Vagina (tissue), 2 donors: ENCODE measurements at places on chromosomes 4 and X.

DNA sequence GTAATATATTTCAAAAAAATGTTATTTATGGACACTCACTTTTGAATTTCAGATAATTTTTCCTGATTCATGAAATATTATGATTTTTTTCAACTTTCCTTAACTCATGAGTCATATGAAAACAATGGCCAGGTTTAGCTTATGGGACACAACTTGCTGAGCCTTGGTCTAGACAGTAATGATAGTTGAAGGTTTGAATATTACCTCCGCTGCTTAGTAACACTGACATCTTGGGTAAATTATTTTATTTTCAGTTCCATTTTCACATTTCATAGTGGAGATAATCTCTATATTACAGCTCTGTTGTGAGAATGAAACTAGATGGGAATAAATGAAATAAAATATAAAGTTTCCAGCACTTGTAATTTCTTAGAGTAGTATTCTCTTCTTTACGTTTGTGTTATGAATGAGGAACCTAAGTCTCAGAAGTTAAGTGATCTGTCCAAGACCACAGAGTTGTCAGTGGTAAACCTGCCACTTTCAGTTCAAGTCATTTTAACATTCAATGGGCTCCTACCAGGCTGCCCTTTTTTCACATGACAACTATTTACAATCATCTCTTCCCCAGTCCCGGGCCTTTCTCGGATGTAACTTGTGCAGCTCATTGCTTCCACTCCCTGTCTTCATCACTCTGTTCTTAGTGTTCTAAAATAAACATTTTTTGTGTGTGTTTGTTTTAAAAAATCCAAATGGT lies 46.8 kb upstream of the GC start:
- DNase-seq: no peak

GRCh38 chr4:150782921-150783320 lies 201.0 kb downstream of the MAB21L2 start:
- DNase-seq: no peak

GRCh38 chrX:48025561-48025960 lies 18.8 kb downstream of the SPACA5 start:
- peak; percentile 58 for DNase-seq

- no peak for DNase-seq
These were observed 540.2 kb upstream of the CT83 start for GRCh38 chrX:117002981-117003380.

DNA sequence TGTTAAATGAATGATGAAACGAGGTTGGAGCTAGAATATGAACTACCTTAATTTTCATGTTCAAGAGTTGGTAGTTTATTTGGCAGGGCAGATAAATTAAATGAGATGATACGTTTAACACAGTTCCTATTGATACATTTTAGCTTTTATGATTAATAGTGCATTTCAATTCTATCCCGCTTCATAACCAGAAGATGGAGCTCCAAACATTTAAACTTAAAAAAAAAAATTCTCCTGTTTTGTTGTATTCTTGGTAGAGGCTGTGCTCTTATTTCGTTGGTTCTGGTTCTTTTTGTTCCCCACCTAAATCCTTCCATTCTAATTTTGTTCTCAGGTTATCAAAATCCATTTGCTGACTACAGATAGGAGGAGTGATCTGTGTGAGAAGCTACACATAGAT lies 71.8 kb upstream of the PTPN13 start:
- DNase-seq: no peak

- DNase-seq: no peak
These were observed 37.7 kb downstream of the XG start for GRCh38 chrX:2789569-2789968.

- DNase-seq: no peak
These were observed 47.0 kb upstream of the SPRY1 start for GRCh38 chr4:123349421-123350190.

DNA sequence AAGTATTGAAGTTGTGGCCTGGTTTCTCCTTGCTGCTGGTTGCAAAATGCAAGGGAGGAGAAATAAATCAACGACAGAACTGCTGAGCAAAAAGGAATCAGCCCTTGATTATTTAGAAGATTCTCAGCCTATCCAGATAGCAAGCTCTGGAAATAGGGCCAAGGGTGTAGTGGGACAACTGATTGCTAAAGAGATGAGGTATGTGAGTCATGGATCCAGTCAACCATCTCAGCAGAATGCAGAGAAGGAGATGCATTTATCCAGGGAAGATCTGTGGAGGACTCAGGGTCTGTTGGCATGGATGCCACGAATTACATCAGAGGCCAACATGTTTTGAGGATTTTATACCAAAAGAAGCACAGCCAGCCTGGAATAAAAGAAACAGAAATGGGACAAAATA lies 36.7 kb downstream of the FOXR2 start:
- DNase-seq: no peak

DNA sequence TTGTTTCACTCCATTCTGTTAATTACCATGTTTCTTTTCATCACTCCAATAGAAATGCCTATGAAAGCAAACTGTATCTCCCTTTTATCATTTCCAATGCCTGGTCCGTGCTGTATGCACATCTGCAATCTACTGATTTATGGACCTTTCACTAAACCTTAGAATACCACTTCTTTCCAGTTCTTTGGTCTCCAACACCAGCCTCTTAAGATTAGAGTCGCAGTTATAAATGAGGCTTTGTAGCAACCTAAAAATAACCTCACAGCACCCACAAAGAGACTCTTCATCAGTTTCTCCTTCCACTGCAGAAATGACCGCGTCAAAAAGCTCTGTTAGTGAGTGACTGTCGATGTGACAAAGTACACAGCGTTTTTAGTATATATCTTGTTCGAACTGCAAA lies 282.6 kb downstream of the ADGRA3 start:
- no peak for DNase-seq

DNA sequence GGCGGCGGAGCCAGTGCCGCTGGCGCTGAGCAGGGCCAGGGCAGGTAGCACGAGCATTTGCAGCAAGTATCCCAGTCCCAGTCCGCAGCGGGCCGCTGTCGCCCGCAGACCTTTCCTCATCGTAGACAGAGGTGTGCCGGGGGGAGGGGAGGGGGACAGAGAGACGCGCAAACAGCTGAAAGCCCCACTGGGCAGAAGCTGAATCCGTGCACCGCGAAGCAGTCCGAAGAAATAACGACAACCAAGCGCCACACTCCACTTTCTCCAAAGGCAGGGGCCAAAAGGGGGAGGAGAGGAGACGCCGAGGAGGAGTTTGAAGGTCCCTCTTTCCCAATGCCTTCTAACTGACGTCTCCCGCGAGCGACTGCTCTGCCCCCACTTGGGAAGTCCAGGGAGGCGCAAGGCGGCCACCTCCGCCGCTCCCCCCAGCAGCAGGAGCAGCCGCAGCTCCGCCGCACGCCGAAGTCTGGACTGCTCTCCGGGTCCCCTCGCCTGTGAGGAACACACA lies at the start of gene UNC5C:
TSS of gene UNC5C (minus strand) at position 236 of the 508 bp plus-strand sequence.
- no peak for DNase-seq

GRCh38 chr4:40924793-40925117 lies 175.0 kb downstream of the NSUN7 start:
- DNase-seq: no peak

- DNase-seq: no peak
These were observed 26.5 kb downstream of the GALNT7 start for GRCh38 chr4:173195109-173195508.

DNA sequence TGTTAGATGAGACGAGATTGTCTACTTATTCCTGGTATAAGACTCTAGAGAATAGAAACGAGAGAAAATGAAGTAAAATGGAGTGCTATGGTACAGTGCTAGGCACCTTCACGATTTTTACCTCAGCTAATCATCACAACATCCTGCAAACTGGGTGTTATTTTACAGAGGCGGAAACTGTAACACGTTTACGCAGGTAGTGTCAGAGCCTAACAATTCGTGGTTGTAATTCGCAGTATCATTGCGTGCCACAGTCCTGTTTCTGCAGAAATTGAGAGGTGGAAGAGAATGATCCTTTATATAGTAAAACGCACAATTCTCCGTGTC lies 383 bp upstream of the TBC1D19 start:
- DNase-seq: no peak

DNA sequence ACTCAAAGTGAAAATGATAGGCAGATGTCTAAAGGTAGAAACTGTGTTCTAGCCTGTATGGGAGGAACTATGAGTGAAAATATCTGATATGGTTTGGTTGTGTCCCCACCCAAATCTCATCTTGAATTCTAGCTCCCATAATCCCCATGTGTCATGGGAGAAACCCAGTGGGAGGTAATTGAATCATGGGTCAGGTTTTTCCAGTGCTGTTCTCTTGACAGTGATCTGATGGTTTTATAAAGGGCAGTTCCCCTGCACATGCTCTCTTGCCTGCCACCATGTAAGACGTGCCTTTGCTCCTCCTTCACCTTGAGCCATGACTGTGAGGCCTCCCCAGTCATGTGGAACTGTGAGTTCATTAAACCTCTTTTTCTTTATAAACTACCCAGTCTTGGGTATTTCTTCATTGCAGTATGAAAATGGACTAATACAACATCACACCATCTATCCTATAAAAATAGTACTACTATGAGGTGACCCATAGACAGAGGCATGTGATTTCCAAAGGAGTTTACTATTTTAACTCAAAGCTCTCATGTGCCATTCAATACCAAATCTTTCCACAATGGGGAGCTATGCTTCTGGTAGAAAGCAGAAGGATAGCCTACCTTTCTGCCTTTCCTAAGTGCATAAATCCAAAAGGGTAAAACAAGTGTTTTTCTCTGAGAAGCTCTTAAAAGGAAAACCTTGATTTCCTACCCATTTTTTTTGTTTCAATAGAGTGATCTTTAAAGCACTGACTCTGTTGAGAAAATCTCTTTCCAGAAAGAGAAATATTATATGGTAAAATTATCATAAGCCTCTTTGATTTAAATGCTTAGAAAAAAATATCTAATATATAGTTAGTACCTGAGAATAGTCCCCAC lies 38.8 kb downstream of the SEC31A start:
- no peak for DNase-seq
